ENCODE measurements at places on chromosomes 1 and 21.

DNA sequence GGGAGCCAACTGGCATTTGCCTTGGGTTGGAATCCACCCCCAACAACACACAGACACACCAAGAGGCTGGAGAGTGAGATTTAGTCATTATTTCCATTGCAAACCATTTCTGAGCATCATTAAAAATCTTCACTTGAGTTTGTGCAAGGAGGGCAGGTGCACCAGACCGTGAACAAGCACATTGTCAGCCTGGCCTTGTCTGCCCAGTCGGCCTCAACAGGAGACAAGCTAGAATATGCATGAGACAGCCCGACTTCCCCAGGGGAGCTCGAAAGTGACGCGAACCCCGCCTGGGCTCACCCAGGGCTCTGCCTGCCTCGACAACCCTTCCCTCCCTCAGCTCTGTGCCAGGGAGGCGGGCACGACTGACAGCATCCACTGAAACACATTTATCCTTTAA, 15.4 kb upstream of the GUCA2B start:
- DNase-seq: no peak

DNA sequence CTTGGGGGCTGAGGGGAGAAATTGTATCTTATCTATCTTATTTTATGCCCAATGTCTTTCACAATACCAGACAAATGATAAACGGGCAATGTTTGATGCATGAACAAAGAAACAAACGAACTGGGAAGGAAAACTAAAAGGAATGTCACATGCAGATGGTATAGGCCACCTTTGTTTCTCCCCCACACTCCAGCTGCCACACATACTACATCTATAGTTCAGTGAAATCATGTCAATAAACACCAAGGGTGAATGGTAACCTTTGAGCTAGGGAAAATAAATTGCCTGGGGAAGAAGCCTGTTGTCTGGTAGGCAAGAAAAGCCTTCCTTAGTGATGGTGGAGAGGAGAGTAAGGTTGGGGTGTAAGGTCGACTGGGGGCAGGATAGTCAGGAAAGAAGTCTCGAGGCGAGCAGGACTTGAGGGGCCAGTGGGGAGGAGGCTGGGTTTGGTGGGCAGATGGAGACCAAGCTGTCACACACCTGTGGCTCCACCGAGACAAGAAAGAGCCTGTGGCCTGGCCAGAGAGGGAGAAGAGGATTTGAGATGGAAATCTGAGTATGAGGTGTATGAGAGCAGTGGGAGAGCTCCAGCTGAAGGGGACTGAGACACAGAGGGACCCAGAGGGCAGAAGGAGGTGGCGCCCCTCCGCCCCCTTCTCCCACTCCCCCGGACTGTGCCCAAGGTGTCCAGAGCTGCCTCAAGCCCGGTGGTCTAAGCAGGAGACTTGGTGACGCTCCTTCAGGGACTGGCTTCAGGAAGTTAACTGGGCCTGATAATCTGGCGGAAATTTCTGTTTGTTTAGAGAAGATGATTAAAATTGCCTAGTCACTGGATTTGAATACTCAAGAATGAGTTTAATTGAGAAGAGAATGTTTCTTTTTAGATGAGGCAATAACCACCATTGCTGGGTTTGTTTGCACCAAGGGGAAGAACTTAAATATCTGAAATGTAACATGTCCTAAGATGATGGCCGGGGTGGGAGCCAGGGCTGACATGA, 37.3 kb downstream of the ATF3 start:
- DNase-seq: no peak

DNA sequence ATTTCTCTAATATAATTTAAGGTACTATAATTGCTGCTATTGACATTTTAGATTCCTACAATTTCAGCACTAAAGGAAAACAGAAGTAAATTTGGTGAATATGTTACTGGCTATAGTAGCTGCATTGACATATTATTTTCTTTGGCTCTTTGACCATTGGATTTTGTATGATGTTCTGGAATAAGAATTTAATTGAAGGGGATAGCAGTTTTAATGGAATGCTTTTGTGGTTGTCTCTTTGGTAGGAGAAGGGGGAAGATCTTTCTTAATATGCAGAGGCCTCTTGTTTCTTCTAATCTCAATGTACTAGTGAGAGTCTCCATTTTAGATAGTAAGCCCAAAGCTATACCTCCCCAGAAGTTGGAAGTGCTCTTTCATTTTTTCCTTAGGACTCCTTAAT, 6.9 kb downstream of the DTL start:
- no peak for DNase-seq

- no peak for DNase-seq
These were observed 37.2 kb downstream of the MRAP start for GRCh38 chr21:32335601-32336575.

DNA sequence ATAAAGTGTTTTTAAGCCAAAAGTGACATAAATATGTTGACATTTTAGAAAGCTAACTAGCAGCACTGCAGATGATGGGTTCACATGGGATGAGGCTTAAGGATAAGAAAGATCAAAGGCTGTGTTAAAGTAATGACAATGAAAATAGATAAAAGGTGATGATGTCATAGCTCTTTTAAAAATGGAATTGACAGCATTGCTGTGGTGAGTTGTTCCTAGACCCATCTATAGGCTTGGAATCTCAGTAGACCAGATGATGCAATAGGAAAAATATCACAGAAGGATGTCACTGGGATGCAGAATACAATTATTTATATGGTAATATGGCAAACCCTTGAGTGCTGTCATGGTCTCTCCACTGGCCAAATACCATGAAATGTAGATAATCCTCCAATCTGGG, 286.0 kb downstream of the PLA2G4A start:
- DNase-seq: no peak

- DNase-seq: no peak
These were observed 3.4 kb upstream of the PLEKHM2 start for GRCh38 chr1:15680561-15681348.

GRCh38 chr1:201903135-201903534, 14.4 kb downstream of the SHISA4 start:
- DNase-seq: no peak

DNA sequence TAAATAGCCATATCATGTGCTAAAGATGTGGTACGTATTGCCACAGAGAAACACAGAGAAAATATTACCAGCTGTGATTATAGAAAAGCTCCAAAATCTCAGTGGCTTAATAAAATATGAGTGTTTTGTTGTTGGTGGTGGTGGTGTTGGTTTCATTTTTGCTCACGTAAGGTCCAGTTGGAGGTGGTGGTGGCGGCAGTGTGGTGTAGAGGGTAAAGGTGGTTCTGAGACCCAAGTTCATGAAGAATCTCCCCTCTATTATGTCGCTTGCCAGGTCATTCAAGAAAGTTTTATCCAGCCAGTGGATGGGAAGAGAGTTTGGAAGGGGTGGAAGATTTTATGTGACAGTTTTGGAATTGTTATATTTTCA, 217.6 kb upstream of the SAMSN1 start:
- DNase-seq: no peak

DNA sequence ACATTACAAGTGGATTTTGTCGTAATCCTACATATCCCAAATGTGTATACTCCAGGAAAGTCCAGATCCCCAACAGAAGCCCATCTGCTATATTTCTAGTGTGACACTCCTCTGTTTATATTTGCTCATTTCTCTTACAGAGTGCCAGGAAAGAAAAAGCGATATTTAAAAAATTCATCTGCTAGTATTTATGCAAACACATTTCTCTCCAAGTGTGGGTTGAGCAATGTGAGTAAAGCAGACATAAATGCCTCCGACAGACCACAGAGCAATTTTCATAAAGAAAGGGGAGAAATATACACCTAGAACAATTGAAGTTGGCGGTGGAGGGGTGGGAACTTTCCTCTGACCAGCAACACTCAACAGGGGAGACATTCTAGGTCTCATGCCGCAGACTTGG, 22.2 kb upstream of the RAP1A start:
- no peak for DNase-seq

- DNase-seq: no peak
These were observed 29.0 kb downstream of the ETS2 start for GRCh38 chr21:38834725-38835124.

GRCh38 chr1:6832531-6833188, 47.4 kb downstream of the CAMTA1 start:
- DNase-seq: peak; percentile 70

DNA sequence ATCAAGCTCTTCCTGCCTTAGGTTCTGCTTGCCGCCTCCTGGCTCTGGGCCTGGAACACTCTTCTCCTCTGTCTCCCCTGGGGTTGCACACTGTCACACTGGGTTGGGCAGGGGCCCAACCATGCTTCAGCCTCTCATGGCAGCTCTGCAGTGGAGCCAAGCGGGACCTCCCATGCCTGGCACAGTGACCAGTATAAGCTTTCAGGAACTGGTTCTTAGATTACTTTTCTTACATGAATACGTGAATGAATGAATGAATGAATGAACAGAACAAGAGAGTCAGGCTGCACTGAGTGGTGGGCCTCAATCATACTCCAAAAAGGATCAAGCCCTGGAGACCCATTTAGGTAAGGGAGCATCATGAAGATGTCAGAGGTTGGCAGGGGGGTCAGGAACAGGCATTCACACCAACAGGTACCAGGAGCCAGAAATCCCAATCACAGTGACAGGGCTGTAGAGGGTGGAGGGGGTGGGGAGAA, 30.8 kb upstream of the TMEM125 start:
- DNase-seq: no peak

- DNase-seq: peak; percentile 75
These were observed 32.1 kb downstream of the CD244 start for GRCh38 chr1:160830321-160831153.

- no peak for DNase-seq
These were observed 472.4 kb upstream of the PRMT6 start for GRCh38 chr1:106584107-106584506.

DNA sequence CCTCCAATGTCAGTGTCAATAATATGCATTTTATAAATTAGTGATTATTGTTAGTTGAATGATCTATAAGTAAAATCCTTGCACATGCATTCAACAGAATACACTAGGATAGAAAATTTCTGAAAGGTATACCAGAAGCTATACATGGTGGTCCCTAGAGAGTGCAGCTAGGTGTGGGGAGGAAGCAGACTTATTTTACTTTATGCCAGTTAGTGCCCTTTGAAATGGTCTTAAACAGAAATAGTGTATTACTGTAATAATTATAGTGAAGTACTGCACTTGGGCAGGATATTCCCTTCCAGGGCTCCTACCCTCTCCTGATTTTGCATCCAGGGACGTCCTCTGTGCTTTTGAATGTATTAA, 23.2 kb upstream of the WDR26 start:
- no peak for DNase-seq

DNA sequence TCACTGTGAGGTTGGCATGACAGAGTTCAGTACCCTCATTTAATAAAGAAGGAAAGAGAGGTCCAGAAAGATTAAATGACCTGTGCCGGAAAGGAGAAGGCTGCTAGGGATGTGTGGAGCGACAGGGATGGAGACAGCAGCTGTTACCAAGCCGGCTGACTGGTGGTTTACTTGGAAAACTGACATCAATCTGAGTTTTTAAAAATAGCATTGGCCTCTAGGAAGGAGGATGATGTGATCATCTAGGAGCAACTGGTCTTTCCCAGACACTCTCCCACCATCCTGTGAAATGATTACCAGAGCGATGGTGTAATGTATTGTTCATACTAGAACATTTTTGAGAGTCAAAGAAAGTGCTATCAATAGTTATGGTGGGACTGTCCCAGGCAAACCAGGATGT, 154.4 kb downstream of the ZSCAN20 start:
- no peak for DNase-seq

DNA sequence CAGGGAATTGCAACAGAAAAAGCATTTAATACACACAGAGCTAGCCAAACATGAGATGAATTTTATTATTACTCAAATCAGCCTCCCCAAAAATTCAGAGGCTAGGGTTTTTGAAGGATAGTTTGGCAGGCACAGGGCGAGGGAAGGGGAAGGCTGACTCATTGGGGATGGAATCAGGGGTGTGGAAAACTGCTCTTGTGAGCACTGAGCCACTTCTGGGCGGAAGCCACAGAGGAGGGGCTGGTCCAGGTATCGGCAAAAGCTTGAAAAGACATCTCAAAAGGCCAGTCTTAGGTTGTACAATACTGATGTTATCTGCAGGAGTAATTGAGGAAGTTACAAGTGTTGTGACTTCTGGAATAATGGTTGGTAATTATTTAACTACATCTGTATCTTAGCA, 109.4 kb downstream of the TLR5 start:
- DNase-seq: no peak

GRCh38 chr1:168005529-168005928, 68.7 kb upstream of the MPC2 start:
- DNase-seq: no peak

- no peak for DNase-seq
These were observed 378.5 kb downstream of the SMYD3 start for GRCh38 chr1:246128494-246129069.

GRCh38 chr1:223683586-223684487, 18.3 kb upstream of the CAPN8 start:
- DNase-seq: peak; percentile 32

GRCh38 chr21:32726839-32727686, 750 bp downstream of the SYNJ1 start:
- no peak for DNase-seq

All from NCI-H2029 (cell line).